ENCODE measurements at places on chromosomes 1 and 21.

DNA sequence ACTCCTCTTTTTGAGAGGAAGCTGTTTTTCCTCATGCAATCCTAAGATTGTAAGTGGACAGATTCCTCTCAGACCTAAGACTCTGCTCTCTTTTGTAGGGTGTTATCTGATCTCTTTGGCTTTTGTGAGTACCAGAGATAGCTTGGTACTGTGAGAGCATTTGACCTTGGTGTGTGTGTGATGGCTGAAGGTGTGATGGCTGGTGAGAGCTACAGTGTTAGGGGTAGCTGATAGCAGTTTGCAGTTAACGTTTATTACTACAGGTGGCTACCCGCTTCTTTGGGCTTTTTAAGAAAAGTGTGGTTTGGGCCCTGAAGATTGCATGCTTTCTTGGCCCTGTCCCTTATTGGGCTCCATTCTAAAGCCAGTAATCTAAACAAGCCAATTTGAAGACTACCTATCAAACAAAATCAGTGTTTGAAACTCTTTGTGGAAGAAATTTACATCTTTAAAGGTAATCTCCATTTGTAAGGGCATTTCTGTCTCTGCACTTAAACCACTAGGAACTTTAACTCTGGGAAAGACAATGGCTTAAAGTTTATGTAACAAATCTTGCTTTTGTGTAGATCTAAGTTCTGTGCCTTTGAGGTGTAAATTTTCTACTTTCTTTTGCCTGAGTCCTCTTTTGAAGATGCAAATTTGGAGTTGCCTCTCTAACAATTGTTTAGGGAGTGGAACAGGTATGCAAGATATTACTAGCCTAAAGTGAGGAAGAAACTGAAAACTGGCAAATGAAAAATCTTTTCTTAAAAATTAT is 85.3 kb upstream of the SERBP1 start:
- no peak for DNase-seq

- DNase-seq = no peak
These were observed 1754.3 kb downstream of the PLA2G4A start for GRCh38 chr1:188582911-188583532.

GRCh38 chr21:36749935-36750575 is 51.1 kb downstream of the SIM2 start:
- no peak for DNase-seq

DNA sequence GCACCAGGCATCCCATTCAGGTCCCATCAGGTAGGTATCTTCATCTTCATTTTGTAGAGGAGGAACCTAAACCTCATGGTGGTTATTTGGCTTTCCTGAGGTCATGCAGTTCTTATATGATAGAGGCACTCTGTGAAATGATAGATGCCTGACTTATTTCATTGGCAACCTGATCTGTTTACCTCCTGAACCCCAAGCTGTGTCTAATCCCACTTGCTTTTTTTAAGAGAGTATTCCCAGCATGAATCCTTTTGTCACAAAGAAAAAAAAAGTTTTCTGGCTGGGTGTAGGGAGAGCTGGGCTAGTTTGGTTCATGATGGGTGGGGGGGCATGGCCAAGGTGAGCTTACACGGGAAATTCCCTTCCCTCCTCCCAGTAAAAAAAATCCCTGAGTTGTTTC is 154.2 kb downstream of the TENT5C start:
- no peak for DNase-seq
